Right ventricle myocardium inferior (tissue), 1 donor: ENCODE measurements at places on chromosomes 2 and 18. TPM values are rescaled to one million over a fixed set of nuclear protein-coding genes. Genes with fewer than 3 reads are reported as not detected.
A peak's percentile ranks its signal among the peaks of the same experiment; 100 is the strongest.

DNA sequence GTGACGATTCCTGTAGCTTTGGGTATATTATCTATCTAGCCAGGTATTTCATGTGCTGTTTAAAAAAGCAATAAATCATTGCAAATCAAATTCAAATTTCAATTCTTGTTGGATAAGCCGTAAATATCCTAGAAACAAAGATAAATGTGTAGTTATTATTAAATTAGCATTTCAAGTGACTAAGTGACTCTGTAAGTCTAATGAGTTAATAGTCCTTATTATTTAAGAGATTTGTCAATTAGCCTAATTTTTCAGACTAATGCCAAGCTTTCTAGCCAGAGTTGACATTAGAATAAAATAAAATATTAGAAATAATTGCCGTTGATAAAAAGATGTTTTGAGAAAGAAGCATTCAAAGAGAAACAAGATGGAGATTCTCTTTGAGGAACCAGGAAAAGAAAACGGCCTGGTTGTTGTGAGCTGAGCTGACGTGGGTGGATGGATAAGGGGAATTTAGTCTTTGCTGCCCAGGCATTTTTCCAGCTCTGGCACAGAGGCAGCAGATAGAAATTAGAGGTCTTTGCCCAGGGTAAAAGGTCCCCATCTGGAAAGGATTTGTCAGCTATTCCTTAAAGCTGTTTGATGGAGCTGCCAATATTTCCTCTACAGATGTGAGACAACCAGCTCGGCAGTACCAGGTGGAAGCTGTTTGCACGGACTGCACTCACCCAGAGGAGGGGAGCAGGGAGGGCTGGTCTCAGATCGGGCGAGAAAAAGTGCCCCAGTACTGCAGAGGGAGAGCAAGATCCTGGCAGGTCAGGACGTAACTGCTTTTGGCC lies 117.3 kb upstream of the SEC11C start:
- no peak for DNase-seq

GRCh38 chr2:115389024-115389423 lies 946.6 kb downstream of the DPP10 start:
- DNase-seq = no peak

DNA sequence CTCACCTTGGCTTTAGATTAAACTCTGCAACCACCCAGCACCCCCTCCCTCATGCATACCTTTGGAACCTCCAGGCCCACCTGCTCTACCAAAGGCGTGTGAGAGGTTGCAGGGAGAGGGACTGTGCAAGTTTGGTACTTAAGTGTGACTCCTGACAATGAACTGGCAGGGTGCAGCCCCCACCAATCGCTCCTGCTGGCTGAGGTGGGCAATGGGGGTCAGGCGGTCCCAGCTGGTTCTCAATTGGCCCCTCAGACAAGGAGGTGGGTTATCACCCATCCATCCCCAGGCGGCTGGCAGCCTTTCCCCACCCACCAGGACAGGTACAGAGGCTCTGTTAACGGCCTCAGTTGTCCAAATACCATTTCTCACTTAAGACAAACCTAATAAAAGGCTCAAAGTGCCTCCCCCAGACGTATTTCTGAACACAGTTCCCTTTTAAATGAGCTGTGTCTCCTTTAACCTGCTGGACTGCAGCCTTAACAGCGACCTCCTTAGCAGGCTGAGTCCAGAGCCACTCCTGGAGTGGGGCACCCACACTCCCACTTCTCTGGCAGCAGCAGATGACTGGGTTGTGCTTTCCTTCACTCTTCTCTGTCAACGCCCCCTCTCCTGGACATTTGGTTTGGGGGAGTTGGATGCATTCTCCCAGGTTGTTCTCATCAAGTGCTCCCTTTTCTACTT lies 169.2 kb upstream of the SMAD2 start:
- no peak for DNase-seq

DNA sequence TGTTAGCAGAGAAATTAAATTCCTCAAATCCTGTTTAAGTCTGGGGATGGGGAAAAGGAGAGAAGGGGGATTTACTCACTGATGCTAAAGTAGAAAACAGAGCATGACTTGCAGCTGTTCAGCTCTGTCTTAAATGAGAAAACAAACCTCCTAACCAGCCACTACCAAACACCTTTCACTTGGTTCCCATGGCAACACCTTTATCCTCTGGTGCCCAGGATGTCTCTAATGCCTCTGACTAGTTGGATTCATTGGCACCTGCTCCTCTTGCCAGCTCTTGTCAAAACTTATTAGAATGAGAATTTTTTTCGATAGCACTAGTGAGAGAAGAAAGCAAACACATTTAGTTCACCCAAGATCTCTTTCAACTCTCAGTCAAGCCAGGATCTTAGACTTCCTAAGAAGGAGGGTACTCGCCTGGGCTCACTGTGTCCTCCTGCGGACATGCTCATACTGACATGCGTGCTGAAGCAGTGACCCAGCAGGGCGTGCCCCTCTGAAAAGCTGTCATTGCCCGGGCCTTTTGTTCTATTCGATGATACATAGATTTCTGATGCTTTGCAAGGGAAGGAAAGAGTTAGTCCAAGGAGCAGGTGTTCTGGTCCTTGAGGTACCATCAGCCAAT lies 656.0 kb upstream of the CELF4 start:
- DNase-seq = no peak

DNA sequence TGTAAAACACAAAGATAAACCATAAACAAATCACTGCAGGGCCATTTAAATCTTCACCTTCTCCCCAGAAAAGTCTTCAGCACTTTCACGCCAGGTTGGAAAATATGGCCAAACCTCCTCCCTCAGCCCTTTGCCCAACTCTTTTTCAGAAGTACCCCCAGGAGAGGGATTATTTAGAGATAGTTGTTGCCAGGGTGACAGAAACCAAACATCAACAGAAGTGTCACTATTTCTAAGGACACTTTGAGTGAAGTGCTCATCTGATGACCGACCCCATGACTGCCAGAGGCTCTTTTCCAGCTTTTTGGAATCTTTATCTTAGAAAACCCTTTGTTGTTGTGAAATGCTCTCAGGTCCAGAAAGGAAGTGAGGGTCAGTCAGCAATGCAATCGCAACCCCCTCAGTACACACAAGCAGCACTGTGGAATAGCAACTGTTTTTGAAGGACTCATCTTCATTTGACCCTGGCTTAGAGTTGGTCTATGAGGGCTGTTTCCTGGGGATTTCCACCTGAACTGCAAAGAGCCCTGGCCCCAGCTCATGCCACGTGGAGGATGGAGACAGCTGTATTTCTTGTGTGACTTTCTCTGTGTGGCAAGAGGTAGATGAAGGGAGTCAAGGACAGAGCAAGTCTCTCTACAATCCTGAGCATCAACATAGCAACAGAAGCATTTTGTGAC lies 114.0 kb upstream of the STON1 start:
- DNase-seq = no peak

GRCh38 chr18:5895299-5895875 lies at the start of gene TMEM200C:
Gene TMEM200C, minus strand, starts transcription at chr18:5895522. Its CDS starts 3,459 bp downstream, at chr18:5892063.
- peak; percentile 65 for DNase-seq

- DNase-seq = no peak
Measured at GRCh38 chr2:216302981-216303676, 69.2 kb downstream of the MARCHF4 start.

GRCh38 chr18:22539051-22539765 lies 121.5 kb upstream of the CTAGE1 start:
- DNase-seq = peak; percentile 80

DNA sequence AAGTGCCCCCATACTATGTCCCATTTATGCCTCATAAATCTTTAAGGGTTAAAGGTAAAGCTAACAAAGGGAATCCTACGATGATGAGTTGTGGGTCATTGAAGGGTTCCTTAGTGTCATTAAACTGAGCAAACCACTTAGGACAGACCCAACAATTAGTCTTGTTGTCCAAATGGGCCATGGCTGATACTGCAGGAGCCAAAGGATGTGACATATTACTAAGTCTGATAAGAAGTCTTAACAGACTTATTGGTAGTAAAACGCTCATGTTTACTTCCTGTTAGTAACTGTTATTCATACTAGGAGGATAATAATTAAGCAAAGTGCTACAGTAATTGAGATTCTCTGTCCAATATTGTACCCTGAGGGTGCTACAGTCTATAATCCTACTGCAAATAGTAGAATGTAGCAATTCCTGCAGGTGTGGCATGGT lies 96.8 kb downstream of the PTPN4 start:
- DNase-seq = no peak

DNA sequence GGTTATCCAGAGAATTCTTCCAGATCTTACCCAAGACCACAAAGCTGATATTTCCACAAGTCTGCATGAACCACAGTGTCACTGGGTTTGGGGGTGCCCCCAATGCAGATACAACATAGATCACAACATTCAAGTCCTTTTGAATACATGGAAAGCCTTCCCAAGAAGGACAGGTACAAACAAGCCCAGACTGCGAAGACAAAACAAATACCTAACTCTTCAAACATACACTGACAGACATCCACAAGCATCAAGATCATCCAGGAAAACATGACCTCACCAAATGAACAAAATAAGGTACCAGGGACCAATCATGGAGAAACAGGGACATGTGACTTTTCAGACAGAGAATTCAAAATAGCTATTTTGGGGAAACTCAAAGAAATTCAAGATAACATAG lies 93.1 kb downstream of the MDH1 start:
- no peak for DNase-seq

The ANKRD39 gene
- total RNA-seq = 17.4 TPM

The PLB1 gene
- total RNA-seq = 3.0 TPM

The PRKAG3 gene
- not detected for total RNA-seq

The ZNF385B gene
- total RNA-seq = 0.35 TPM

The HOXD4 gene
- total RNA-seq = not detected

The POTEE gene
- total RNA-seq = not detected
